ENCODE measurements at places on chromosomes 12 and 14.

GRCh38 chr12:76611533-76611932 is 52.0 kb upstream of the OSBPL8 start:
- DNase-seq, result no peak

DNA sequence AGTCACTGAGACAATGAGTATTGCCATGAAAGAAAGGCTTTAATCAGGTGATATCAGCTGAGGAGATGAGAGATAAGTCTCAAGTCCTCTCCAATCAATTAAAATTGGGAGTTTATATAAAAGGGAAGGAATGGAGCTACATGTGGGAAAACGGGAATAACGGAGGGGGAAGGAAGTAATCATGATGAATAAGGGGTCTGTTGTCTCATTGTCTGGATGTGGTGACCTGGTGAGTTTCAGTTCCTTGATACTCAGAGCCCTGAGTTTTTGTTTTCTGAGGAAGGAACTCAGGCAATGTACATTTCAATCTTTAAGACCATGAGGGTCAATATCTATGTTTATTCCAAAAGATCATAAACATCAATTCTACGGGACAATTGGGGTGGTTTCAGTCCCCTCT is 198.8 kb downstream of the KITLG start:
- no peak for DNase-seq

DNA sequence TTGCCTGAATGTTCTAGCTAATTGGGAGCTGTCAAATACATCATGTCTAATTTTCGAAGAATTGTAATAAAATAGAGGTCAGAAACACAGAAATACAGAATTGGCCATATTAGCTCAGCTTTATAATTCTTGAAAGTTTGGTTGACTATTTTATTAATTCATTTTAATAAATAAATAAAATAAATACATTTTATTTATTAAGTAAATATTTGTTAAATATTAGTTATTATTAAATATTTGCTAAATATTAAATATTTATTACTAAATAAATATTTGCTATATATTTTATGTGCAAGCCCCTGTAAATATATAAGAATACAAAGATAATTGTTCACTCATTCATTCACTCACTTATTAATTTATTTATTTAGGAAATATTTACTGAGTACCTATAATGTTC is 231.3 kb downstream of the SSPN start:
- no peak for DNase-seq

GRCh38 chr12:40874868-40875267 is 182.6 kb downstream of the CNTN1 start:
- no peak for DNase-seq

DNA sequence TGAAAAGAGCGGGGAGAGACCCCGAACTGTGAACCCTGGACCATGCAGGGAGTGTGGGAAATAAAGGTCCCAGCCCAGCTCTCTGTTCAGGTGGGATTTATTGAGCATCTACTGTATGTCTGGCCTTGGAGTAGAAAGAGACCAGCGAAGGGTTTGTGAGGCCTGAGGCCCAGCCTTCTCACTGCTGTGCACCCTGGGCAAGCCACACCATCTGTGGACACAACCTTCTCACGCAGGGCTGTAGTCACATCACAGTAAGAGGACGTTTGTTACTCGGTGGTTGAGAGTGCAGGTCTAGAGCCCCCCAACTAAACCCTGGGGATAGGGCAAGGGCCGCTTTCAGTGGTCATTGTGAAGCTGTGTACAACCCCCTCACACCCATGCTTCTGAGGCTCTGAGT is 18.2 kb downstream of the FAM222A start:
- DNase-seq, result no peak

DNA sequence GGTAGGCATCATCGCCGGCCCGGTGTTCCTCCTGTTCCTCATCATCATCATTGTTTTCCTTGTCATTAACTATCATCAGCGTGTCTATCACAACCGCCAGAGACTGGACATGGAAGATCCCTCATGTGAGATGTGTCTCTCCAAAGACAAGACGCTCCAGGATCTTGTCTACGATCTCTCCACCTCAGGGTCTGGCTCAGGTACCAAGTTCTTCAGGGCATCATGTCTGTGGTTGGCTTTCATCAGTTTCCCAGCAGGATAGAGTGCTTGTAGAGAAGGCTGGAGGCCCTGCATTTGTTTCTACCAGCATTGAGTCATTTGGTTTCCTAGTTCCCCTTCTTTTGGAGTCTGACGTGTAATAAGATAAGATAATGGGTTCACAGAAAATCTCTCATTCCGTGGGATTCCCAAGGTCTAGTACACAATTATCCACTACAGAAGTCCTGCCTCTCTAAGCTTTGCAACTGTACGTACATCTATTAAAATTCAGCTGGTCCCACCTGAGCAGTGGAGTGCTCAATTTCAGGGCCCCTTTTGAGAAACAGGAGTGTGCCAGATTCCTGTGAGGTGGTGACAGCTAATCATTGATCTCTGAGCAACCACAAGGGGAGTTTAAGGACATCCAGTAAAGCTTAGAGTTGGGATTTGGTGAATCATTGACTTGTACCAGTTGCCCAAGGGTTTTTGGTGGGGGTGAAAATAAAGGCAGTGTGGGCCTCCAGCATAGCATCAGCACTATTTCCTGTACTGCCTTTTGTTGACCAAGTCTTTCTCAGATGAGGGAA is 25.1 kb downstream of the ACVR1B start:
- DNase-seq, result no peak

GRCh38 chr12:63862187-63862968 is 17.9 kb downstream of the SRGAP1 start:
- no peak for DNase-seq

DNA sequence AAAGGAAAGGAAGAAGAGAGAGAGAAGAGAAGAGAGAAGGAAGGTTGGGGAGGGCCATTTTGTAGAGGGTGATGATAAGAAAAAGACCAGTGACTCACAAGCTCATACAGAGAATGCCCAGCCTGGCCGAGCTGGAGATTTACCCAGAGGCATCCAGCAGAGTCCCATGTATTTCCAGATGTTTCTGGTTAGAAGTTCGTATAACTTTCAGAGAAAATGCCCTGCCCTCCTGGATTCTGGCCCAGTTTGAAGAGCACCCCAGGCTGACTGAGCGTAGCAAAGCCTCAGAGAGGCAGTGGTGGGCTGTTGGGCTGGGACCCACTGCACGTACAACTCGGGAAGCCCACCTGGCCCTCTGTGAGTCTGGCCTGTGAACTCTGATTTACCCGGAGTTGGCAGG is 221.8 kb downstream of the SLC41A2 start:
- DNase-seq, result no peak

GRCh38 chr12:2583091-2583497 is 211.7 kb upstream of the FKBP4 start:
- peak; percentile 86 for DNase-seq

- no peak for DNase-seq
Measured at GRCh38 chr12:116442946-116443345, 116.2 kb upstream of the MAP1LC3B2 start.
